ENCODE measurements at places on chromosomes 1 and 21.

DNA sequence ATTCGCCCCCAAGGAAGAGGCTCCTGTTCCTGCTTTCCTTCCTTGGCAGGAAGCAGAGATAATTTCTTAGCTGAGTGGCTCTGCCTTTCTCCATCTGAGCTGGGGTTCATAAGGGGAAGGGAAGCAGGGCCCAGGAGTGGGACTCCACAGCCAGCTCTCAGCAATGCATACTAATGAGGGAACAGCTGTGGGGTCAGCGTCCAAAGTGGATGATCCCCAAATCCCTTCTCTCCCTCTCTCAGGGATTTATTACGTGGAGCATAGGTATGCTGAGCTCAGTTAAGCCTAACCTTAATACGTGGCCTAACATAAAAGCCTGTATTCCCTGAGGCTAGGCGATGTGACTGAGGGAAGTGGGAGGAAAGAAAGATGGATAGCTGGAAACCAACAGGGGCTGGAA, 87.3 kb upstream of the CTTNBP2NL start:
- DNase-seq, result no peak

DNA sequence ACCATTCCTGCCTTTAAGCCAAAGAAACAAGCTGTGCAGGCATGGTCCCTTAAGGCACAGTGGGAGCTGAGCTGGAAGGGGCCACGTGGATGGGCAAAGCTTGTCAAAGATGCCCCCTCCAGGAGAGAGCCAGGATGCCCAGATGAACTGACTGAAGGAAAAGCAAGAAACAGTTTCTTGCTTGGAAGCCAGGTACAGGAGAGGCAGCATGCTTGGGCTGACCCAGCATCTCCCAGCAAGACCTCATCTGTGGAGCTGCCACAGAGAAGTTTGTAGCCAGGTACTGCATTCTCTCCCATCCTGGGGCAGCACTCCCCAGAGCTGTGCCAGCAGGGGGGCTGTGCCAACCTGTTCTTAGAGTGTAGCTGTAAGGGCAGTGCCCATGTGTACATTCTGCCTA, 1.3 kb upstream of the SLC50A1 start:
- no peak for DNase-seq

DNA sequence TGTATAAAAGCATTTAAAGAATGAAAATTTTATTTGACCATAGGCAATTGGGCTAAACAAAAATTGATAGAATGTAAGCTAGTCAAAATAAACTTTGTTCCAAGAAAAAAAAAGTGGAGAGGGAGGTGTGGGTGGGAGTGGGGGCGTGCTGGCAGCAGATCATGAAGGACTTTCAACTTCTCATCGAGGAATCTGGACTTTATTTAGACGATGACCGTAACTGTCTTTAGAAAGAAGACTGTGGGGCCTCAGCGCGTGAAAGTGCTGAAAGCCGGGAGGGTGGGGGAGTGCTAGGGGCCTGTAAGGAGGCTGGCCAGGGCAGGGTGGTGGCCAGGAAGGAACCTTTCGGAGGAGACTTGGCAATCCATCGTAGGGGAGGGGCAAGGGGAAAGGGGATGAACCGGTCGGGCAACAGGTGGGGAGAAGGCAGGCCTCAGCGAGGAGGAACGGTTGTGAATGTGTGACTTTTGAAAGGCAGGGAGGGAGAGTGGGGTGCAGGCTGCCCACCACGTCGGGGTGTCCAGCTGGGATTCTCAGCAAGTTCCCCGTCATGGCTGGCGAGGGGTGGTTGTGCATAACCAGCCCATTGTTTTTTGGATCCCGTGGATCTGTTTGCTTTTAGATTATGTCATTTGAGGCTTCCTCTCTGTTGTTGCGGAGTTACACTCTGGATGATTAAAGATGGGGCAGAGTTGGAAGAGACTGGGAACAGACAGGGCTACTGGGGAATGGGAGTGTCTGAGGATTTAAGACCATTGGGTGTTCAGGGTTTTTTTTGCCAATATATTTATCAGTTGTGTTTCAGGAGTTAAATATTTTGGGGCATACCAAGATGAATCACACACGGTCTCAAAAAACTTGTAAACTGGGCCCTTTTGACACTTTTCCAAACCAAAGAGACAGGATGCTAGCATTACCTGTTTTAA, 35.5 kb downstream of the HUNK start:
- DNase-seq, result peak; percentile 2

- DNase-seq, result no peak
These were observed 1399.9 kb downstream of the PLA2G4A start for GRCh38 chr1:188228623-188229022.

GRCh38 chr1:182118851-182119250, 57.3 kb upstream of the ZNF648 start:
- DNase-seq, result no peak

DNA sequence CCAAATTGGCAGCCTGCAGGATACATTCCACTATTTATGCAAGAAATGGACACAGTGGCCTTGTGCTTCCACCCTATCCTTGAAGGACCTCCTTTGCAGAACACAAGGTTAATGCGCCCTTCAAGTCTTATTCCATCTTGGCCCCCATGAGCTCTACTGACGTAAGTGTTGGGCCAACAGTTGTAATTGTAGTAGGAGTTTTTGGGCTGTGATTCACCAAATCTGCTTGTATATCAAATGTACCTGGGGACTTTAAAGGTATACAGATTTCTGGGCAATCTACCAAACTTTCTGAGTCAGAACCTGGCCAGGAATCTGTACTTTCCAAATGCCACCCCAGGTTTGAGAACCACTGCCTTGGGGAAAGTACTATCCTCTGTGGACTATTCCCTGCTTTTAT, 100.9 kb upstream of the MARK1 start:
- no peak for DNase-seq
